Amniotic stem cell (primary cell): ENCODE measurements at places on chromosomes 1 and 21.

DNA sequence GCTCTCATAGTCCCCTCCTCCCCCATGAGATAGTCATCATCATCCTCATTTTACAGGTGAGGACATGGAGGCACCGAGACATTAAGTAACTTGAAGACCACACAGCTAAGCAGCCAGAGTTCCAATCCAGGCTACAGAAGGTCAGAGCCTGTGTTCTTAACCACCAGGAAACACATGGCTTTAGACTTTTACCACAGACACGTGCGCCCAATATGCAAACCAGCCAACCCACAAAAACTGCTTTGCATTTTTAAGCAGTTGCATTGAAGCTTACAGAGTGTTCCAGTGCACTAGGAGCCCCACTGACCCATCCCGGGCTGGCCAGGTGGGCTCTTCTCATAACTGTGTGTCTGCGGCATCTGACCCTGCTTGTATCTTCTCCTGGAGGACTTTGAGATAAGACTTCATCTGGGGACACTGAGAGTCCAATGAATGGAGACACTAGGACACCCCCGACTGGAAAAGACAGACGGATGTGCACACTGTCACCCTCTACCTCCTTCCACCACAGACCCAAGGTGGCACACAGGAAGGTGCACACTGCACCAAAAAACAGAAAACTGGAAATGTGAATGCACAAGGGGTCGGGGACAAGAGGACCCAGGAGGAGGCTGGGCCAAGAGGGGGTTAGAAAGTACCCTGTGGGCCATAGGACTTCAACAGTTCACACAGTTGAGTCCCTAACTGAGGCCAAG, 56.4 kb downstream of the ETS2 start:
- no peak for DNase-seq

- no peak for DNase-seq
Observed at GRCh38 chr1:29975036-29975694, 738.8 kb downstream of the PTPRU start.

DNA sequence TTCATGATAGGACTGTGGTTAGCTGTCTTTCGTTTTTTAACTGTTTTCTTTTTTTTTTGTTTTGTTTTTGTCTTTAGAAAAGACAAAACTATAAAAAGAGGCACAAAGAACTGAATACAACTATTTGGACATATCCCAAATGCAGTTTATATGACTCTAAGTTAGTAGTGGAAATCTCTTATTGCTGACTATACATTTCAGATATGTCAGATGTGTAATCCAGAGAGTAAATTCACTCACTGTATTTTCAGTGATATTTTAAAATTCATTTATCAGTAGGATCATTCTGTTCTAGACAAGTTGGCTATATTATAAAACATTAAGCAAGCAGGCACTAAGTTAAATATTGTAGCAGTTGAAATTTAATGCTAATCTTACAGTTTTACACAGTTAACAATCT, 5.7 kb downstream of the RAP1A start:
- DNase-seq: no peak

- DNase-seq: peak; percentile 80
Observed at GRCh38 chr1:168469690-168470089, 74.1 kb downstream of the XCL2 start.

DNA sequence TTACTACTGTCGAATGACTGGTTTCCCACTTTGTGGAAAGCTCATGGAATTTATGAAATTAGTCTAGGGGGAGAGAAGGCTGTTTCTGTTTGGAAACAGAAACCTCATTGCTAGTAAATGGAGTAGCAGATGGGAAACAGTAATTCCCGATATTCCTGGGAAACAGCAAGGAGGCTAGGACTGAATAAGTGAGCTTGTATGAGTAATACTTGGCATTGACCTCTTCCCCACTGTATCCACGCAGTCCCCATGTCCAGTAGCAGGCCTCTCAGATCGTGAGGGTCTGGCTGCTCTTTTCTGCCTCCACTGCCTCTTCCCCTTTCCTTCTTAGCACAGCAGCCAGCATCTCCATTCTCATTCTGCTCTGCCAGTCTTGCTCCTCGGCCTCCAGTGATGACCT, 75.5 kb downstream of the PRDM2 start:
- no peak for DNase-seq

DNA sequence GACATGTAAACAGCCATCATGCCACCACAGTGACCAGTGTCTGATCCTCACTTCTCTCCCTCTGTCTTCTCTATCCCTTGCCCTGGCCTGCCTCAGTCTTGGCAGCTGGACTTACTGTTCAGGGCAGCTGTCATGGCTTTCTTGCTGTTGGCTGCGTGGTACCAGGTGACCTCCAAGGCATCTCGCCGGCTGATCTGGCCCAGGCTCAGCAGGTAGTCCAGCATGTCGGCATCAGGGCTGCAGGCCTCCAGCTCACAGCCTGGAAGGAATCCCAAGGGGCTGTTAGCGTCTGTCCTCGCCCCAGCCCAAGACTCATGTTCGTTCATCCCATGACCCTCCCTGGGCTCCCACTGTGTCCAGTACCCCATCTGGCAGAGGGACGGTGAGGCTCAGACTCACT, 3.6 kb downstream of the FAM151A start:
- no peak for DNase-seq

GRCh38 chr1:230979389-230979716, 459 bp downstream of the ARV1 start:
- no peak for DNase-seq

- no peak for DNase-seq
Observed at GRCh38 chr1:176625365-176625764, 162.4 kb downstream of the PAPPA2 start.

GRCh38 chr1:22431965-22432364, 19.7 kb upstream of the ZBTB40 start:
- DNase-seq: no peak

GRCh38 chr1:7153464-7153863, 368.2 kb downstream of the CAMTA1 start:
- DNase-seq: no peak
